ENCODE measurements at places on chromosomes 6 and 20.

- DNase-seq = no peak
These were observed 361.0 kb upstream of the MARCKS start for GRCh38 chr6:113496166-113496565.

GRCh38 chr20:58447511-58448391 lies 58.7 kb downstream of the VAPB start:
- DNase-seq = peak; percentile 15

DNA sequence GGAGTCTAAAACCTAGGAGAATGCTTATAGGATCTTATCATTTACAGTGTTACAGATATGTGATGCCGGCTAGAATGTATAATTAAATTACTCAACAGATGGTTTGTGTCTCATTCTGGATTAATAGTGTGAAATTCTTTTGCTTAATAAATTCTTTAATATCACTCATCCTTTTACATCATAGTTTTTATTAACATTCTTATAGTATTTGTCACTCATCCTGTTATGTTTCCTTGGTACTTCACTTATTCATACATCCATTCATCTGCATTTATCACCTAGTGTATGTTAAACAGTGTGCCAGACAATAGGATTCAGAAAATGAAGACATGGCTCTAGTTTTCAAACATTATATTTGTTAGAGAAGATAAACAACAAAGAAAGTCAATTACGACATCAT lies 468.7 kb downstream of the FRK start:
- DNase-seq = no peak

- no peak for DNase-seq
These were observed 179.8 kb downstream of the GMPR start for GRCh38 chr6:16418151-16418550.

- no peak for DNase-seq
These were observed 61.9 kb upstream of the CITED2 start for GRCh38 chr6:139436200-139436956.

DNA sequence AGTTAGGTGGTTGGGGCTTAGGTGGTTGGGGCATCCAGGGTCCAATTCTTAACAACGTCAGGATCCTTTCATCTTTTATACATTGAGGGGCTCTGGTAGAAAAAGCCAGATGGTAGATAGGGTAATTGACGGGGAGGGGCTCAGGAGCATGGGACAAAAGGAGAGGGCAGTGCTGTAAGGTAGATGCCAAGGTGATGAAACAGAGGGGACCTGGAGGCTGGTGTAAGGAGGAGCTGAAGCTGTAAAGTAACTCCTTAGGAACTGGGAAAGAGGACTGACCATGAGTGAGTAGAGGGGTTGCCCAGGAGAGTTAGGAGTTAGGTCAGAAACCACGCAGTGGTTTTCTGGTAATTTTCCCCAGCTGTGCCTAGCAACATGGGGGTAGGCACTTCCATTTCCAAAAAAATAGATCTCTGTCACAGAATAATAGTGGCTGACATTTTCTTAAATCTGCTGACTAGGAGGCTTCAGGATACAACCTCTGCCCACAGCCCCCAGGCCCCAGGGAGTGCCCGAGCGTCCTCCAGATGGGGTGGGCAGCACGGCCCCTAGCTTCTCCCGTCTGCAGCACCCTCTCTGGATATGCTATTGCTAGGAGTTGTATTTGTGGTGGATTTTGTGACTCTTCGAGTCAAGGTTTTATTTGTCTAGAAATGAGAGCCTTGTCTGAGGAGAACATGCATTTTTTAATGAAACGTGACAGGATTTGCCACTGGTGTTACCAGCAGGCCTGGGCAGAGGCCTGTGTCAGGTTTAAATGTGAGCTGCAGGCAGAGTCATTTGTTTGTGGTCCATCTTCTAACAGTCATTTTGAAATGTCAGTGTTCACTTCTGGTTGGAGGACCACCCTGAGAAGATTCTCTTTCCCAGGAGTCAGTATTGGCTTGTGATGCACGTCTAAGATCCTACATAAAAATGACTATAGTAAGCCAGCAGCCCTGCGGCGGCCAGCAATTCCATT lies 44.6 kb downstream of the TULP4 start:
- DNase-seq = no peak

DNA sequence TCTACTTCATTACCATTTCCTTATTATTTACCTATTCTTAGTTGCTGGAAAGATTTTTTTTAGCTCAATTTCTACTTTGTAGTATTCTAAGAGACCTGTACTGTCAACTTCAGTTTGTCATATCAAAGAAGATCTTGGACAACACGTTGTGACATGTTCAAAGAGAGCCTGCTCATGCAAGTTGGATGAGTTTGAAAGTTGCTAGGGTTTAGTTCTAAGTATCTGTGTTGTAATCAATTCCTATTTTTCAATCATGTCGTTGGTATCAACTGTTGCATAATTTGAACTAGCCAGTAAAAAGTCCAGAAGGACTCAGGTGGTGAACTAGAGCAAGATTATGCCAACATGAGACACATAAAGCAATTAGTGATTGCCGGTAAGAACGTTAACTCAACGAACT lies 30.2 kb downstream of the PKIB start:
- no peak for DNase-seq

GRCh38 chr6:111763381-111763780 lies 109.9 kb downstream of the FYN start:
- DNase-seq = no peak

DNA sequence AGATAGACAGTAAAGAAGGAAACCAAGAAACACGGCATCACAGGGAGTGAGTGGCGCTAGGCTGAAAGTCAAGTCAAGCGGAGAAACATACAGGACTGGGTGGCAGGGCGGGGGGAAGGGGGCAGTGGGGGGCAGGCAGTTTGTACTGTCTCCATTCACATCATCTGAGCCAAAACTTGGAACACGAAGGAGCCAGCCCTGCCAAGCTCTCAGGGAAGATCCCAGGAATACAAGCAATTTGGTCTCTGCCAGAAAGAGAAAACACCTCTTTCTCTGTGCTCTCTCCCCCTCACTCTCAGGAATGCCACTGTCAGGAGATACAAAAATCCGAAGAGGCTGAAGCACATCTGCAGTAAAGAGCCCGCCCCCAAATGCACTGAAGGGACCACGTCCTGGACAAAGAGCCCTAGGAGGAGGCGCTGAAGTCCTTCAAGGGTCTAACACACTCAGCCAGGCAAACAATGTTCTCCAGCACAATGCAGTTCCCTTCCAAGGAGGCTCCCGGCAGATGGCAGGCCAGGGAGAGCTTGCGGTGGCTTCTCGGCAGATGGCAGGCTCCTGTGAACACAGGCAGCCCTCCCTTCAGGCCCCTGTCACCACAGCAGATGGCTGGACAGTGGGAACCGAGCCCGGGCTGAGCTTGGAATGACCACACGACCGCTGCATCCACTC lies 90.0 kb downstream of the ATP9A start:
- DNase-seq = no peak

GRCh38 chr6:149899926-149900619 lies 2.2 kb upstream of the RAET1E start:
- no peak for DNase-seq

- DNase-seq = no peak
These were observed 74.6 kb downstream of the ATRN start for GRCh38 chr20:3545401-3545925.

DNA sequence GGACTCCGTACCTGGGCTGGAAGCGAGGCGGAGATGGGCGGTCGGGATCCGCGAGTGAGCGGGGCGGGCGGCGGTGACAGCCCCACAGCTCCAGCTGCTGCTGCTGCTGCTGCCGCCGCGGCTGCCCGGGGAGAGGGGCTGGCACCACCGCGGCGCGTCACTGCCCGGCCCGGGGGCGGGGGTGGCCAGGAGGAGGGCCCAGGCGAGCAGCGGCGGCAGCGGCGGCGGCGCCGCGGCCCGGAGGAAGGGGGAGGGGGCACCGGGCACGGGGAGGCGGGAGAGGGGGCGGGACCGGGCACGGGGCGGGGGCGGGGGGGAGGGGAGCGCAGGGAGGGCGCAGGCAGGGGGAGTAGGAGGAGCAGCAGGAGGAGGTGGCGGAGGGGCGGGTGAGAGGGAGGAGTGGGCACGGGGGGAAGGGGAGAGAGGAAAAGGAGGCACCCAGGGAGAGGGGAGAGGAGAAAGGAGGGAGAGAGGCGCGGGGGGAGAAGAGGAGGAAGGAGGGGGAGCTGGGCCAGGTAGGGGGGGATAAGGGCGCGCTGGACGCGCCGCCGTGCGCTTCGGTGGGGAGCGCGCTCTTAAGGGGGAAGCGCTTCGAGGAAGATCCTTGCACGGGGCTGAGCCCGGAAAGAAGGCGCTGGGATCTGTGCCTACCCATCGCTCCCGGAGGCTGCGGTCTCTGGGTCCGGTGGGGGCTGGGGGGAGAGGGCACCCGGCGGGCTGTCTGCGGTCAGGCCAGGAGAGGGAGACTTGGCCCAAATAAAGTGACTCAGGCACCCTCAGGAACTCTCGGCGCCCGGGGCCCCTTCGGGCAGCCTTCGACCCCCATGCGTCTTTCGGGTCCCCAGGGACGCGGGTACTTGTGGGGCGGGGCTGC lies 101.5 kb downstream of the NOL4L start:
- peak; percentile 45 for DNase-seq

GRCh38 chr6:134703206-134703605 lies 246.7 kb downstream of the ALDH8A1 start:
- DNase-seq = no peak

GRCh38 chr20:41001497-41001896 lies 27.1 kb upstream of the TOP1 start:
- DNase-seq = no peak

DNA sequence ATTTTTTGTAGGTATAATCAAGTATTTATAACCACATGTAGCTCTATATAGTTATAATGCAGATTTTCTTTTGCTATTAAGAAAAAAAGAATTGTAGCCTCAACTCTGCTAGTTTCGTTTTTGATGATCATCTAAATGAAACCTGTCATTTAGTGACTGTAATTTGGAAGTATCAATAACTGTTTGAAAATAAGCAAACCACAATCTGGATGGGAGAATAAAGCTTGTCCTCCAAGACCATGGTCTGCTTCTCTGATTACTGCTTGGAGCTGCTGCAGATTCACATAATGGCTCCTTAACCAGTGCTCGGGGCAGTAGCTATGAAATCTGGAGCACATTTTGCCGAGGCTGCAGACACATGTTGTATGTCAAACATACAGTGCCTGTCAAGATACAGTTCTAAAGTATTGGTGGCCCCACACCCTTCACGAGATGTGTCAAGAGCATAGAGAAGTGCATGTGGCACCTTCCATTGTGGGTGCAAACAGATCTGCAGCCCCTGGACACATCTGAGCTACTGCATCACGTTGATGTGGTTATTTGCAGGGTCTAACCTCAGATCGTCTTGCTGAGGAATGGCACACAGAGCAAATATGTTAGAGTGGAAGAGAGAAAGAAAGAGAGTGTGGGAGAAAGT lies 255.7 kb upstream of the SUPT3H start:
- DNase-seq = no peak

GRCh38 chr6:152637296-152638047 lies at the start of gene SYNE1:
Gene SYNE1, minus strand, starts transcription at chr6:152637362. Its CDS starts 9,031 bp downstream, at chr6:152628331.
- DNase-seq = no peak

GRCh38 chr20:36784900-36785299 lies 11.3 kb upstream of the DSN1 start:
- DNase-seq = no peak

GRCh38 chr6:13474360-13474759 lies 13.0 kb downstream of the GFOD1 start:
- no peak for DNase-seq

DNA sequence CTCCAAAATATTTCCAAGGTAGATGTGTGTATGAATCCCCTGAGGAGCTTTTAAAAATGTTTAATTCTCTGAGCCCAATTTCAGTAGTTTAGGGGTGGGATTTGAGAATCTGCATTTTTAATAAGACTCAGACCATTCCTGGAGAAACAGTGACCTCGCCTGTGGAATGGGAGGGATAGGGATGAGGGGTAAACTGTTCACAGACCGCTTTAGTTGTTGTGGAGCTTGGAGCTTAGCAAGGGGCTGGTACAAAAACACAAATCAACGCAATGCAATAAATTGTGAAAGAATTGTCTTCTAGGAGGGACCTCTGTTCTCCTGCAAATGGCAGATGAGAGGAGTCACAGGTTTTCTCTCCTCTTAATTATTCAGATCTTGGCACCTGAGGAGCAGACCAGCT lies 239.3 kb upstream of the SULF2 start:
- DNase-seq = no peak

GRCh38 chr6:26246058-26246457 lies 118.9 kb upstream of the BTN3A2 start:
- no peak for DNase-seq

- no peak for DNase-seq
These were observed 549.8 kb downstream of the PRKN start for GRCh38 chr6:162177746-162178145.

DNA sequence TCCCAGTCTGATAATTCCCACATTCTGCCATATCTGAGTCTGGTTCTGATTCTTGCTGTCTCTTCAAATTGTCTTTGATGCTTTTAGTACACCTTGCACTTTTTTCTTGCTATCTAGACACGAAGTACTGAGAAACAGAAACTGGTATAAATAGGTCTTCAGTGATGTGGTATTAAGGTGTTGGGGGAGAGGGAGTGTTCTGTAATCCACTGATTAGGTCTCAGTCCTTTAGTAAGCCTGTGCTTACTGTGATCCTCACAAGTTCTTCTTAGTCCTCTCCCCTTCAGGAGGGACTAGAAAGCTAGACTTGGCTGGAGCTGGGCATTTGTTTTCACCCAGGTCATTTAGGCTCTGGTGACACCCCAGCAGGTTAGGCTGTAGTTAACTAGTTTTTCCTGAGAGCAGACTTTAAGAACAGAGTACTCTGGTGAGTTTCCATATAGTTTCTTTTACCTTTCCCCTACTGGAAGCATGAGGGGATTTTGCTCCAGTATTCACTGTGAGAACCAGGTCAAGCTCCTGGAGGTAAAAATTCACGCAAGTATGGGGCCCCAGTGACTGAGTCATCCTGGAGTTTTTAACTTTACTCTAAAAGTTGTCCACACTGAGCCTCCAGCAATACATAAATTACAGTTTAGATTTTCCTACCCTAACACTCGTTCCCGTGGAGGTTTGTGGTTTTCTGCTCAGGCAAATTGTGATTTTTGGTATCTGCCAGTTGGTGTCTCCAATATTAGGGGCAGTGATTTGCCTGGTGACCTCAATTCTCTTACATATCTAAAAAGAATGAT lies 154.6 kb downstream of the CDKAL1 start:
- no peak for DNase-seq

DNA sequence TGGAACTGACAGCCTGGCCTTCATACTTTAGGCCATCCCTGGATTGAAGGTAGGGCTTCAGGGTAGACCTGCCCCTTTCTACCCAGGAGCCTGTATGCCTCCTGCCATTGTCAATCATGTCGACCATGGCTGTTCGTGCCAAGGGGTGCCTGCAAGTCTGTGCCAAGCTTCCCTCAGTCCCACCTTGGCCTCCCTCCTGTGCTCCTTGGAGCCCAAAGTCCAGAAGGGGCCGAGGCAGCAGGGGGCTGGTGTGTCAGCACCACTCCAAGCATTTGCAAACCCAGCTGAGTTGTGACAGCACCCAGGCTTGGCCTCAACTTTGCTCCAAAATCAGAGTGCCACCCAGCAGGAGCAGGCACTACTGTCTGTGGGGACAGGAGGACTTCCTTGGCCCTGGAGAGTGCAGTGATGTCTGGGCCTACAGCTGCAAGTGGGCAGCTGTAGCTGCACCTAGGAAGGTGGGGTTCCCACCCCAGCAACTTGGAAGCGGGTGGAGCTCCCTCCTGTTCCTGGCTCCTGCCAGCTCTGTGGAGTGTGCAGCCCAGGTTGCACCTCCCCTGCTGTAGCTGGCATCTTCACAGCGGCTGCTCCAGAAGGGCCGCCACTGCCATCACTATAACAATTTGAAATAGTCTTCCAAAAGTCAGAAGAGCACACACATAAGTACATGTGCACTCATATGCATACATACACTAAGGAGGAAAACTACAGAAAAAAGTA lies 1719.3 kb downstream of the HACE1 start:
- no peak for DNase-seq
